ENCODE measurements at places on chromosomes 6 and 20. TPM values are rescaled to one million over a fixed set of nuclear protein-coding genes. Genes with fewer than 3 reads are reported as not detected.

DNA sequence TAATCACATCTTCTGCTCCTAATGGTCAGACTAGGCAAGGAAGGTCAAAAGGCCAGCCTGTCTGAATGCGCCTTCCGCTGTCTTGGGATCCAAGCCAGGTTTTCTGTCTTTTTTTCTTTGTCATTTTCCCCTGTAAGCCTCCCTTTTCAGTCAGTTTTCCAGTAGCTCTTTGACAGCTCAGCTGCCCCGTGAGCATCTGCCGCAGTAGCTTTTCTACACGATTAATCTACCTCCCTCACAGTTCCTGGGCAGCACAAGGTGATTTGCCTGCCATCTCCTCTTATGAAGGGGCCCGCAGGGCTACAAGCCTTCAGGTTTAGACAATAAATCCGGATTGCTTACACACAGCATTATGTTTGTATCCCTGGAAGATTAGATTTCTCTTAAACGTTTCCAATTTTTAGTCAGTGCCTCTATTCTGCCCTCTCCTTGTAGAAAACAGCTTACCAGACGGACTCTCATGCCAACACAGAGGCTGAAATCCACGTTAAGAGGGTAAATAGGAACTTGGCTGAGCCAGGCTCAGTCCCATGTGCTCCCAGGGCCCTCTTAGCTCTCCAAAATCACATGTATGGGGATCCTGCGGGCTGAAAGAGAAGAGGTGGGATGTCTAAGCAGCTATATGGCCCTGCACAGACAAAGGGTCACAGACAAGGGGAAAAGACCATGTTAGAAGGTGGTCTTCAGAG is 77.2 kb downstream of the LY86 start:
- DNase-seq: no peak

DNA sequence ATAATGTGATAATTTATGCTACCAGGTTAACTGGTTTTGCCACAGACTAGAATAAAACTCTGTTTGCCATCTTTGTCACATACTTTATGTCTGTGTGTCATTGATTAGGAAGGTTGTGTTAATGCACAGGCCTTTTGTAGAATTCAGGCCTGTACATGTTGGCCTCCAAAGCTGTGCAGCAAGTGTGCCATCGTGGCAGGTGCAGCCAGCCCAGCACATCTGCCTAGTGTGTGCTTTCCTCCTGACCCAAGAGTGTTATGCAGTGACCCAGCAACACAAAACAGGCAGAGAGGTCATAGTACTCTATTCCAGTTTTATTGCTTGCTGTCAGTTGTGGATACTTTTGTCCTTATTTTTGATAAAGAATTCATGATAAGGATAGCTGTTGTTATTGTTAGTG is 3.7 kb downstream of the MAP3K4 start:
- DNase-seq: no peak

DNA sequence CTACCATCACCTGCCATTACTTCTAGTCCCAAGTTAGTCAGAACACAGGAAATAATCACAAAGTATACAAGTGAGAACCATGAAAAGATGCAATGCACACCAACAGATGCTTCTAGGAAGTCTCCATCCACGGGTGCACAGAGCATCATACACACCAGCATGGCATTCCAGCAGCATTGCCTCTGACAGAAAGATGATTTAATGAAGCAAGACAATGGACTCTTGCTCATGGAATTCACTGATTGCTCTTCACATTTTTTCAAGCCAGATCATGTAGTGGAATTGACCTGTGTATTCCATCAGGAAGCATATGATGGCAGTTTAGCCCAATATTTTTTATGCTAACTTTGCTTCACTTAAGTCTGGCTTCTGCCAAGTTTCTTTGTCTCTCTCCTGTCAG is 406.3 kb upstream of the RGS17 start:
- no peak for DNase-seq

GRCh38 chr6:145042559-145042958 is 692.8 kb downstream of the EPM2A start:
- no peak for DNase-seq

- no peak for DNase-seq
Measured at GRCh38 chr6:42331019-42331418, 113.4 kb upstream of the MRPS10 start.

GRCh38 chr6:72530152-72530551 is 91.7 kb upstream of the KCNQ5 start:
- no peak for DNase-seq

DNA sequence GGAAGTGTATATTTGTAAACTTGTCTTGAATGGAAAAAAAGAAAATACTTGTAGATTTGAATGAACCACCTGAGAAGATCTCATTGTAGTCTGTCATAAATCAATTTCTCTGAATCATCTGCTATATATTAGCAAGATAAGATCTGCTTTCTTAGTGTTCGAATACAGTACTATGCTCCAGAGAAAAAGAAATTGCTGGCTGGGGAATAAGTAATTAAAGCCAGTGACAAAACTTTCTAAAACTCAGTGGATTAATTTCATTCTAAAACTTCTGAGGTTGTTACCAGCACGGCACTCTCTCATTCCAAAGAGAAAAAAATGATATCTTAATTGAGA is 22.4 kb upstream of the MROH8 start:
- DNase-seq: no peak

DNA sequence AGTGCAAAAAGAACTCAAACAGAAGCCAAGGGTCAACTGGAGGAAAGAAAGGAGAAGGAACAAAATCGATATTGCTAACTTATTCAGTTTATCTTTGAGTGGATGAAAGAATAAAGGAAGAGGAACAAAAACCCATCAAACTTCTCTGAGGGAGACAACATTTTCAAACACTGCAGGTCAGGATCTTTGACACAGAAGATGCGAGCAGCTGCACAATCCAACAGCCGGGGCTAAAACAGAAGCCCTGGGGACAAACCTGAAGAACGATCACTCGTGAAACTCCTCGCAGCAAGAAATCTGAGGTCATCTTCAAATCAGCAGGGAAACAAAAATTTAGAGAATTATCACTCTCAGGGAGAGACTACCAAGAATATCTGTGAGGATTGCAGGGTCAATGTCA is 14.2 kb downstream of the SLC23A2 start:
- no peak for DNase-seq

DNA sequence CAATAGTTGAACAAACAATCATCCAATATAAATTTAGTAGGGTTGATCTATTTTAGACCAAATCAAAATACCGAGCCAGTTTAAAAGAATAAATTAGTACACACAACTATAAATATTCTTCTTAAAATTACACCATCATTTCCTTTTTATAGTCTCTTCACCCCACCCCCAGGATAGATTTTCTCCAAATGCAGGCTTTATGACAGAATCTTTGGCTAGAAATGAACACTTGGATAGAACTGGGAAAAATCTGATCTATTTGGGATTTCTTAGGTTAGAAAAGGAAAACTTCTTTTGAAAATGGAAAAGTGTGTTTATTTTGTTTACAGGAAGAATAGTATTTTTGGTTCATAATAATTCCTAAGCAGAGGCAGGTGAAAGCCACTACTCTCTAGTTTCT is 74.6 kb downstream of the HMGN3 start:
- no peak for DNase-seq

GRCh38 chr20:49054056-49054643 is 8.0 kb downstream of the CSE1L start:
- no peak for DNase-seq

- DNase-seq: no peak
Measured at GRCh38 chr6:98844244-98845210, 10.2 kb downstream of the POU3F2 start.

- DNase-seq: no peak
Measured at GRCh38 chr20:35010405-35011192, 54.9 kb downstream of the MYH7B start.

DNA sequence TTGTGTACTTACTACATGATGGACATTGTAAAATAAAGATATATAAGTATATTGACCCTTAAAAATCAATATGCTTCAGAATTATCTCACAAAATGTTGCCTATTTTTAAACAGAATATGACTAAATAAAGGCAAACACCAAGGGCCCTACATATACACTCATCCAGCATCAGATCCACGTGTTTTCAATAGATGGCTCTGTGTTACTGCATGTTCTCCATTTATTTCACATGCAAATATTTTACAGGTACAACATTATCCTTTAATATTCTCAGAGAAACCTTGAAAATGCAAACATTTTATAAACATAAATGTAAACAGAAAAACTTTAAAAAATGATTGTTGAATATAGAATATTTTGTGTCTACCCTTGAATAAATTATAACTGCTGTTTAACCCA is 2.9 kb upstream of the KHDRBS2 start:
- no peak for DNase-seq

BPIFB1 gene
- not detected for total RNA-seq

PAK5 gene
- 55.7 TPM for total RNA-seq

KIF6 gene
- 3.3 TPM for total RNA-seq
